ENCODE measurements at places on chromosomes 16 and 17.

DNA sequence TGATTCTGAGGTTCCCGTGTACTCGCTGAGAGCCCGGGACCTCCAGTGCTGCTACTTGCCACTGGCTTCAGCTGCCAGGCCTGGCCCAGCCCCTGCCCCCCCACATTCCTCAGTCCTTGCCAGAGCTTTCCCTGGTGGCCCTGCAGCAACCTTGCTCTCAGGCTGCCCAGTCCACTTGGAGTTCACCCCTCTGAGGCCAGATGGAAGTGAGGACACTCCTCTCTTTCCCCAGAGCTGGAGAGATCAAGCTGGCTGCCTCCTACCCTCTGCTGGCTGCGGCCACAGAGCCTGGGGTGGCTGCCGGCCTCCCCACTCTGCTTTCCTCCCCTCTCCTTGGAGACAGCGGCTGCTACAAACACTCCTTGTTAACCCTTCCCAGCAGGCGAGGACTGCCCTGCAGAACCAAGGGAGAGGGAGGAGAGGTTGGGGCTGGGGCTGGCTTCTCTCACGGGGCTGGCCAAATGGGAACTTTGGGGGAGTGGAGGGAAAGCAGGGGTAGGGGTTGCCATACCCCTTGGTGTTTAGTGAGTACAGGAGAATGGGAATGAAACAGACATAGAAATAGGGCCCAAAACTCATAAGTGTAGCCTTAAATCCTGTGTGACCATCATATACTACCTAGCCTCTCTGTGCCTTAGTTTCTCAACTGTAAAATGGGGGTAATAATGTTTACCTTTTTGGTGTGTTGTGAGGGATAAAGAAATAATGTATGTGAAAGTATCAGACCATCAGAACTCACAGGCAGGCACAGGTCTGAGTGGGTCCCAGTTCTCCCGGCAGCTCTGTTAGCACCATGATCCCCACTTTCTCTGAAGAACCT lies at the start of gene GAS2L2:
GAS2L2 (minus strand) TSS at position 295 of the 820 bp plus-strand sequence. CDS start 389 bp downstream, outside the sequence.
- no peak for DNase-seq

GRCh38 chr17:30244853-30245385 lies 9.4 kb upstream of the SLC6A4 start:
- no peak for DNase-seq

DNA sequence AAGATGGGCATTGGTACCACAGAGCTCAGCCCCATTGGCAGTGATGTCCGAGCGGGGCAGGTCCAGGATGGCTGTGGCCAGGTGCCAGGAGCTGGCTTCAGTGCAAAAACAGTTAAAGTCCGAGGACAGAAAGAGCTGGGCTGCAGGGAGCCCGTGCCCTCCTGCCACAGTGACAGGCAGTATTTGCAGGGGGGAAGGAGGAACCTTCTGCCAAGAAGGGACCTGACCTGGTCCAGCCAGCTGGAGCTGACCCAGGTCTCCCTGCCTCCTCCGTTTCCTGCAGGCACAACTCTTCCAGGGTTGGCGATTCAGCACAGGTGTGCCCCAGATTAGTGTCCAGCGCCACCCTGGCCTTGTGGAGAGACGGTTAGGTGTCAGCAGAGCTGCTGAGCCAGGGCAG lies 199.0 kb downstream of the ENGASE start:
- DNase-seq: no peak

GRCh38 chr17:66964930-66965800 lies 658 bp downstream of the CACNG4 start:
- DNase-seq: no peak

All from kidney glomerular epithelial cell (primary cell).